ENCODE measurements at places on chromosomes 16 and 17.

DNA sequence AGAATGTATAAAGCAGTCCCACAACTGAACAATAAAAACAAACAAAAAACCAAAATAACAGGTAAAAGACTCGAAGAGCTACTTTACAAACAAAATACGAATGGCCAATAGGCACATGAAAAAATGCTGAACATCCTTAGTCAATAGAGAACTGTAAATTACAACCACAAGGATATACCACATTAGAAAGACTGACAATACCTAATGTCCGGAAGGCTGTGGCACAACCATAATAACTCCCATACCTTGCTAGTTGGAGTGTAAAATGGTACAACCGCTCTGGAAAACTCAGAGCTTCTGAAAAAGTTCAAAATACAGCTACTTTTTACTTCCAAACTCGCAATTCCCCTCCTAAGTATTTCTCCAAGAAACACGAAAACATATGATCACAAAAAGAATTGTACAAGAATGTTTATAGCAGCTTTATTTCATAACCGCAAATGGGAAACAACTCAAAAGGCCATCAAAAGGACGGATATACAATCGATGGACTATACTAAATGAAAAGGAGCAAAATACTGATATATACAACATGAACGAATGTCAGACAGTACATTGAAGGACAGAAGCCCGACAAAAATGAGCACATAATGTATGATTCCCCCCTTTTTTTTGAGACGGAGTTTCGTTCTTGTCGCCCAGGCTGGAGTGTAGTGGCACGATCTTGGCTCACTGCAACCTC, 2.3 kb downstream of the TP53 start:
- no peak for DNase-seq

DNA sequence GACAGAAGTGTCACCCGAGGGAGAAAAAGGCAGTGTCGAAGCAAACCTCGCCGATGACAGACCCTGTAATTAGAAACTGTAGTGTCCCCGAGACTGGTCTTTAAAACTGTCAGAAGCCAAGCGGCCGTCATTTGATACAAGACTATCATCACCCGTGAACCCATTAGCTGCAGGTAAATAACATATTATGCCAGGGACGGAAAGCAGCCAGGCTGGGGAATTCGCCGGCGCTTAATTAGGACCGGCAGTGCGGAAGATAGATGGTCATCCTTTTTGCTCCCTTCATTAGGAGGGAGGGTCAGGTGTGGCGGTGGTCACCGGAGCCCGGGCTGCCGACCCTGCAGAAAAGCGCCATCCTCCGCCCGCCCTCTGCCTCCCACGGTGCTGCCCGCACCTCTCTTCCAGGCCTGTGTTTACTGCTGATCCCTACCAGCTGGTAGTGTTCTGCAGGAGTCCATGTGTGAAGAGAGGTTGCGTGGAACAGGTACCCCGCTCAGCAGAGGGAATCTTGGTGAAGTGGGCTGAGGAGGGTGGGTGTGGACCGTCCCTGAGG, 109.4 kb upstream of the GSE1 start:
- DNase-seq, result no peak

DNA sequence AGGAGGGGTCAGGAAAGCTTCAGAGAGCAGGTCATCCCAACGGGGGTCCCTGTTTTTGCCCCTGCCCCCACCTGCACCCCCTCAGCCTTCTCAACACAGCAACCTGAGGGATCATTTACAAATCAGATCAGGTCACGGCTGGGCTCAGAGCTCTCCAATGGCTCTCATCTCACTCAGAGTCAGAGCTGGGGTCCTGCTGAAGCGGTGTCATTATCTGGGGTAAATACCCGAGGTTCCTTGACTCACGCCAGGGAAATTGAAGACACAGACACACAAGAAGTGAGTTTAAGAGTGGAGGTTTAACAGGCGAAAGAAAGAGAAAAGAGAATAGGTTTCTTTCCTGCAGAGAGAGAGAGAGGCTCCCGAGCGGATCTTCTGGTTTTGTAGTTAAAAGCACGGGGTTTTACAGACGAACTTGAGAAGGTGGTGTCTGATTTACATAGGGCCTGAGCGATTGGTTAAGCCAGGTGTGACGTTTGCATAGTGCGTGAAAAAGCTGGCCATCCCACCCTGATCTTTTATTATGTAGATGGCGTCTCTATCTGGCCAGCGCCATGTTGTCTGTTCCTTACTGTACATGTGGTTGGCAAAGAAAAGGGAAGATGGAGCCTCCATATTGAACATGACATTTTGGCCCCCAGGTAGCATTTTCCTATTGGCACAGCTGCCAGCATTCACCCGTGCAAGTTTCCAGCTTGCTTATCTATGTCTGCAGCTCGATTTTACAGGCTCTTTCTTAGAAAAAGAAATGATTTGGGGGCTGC, 51.4 kb downstream of the WSB1 start:
- DNase-seq, result peak; percentile 12

GRCh38 chr16:88408561-88409142, 25.9 kb downstream of the ZNF469 start:
- DNase-seq, result no peak

- DNase-seq, result no peak
These were observed 121.6 kb upstream of the SMURF2 start for GRCh38 chr17:64783556-64784352.

DNA sequence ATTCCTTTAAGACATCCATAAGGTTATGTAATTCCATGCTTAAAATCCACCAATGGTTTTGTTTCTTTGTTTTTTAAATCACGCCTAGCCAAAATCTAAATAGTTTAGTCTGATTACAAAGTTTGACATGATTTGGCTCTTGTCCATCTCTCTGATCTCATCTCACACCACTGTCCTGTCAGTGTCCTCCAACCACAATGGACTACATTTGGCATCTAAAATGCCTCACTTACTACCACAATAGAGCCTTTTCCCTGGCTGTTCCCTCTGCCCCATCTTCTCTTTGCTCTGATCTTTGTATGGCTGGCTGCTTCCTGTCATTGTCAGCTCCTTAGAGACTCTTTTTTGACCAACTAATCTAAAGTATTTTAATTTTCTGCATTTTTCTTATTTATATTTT, 157.2 kb downstream of the MYO1D start:
- no peak for DNase-seq

DNA sequence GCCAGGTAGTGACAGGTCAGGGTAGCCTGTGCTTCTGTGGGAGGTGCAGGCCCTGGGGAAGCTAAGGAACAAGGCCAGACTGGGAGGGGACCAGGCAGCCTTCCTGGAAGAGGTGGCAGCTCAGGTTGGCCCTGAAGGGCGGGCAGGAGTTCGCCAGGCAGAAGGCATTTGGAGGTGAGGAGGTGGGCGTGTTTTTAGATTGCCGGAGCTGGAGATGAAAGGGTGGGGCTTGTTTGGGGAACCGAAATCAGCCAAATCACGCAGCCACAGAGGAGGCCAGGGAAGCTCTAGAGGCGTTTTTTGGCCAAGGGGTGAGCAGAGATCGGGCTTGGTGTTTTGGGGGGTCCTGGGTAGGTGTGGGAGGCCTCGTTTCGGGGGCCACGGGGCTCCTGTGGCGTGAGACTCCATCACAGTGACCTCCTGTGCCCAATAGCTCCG, 7.6 kb downstream of the ADCY7 start:
- DNase-seq, result no peak

GRCh38 chr17:81962499-81963441, 1.8 kb upstream of the NOTUM start:
- no peak for DNase-seq

- no peak for DNase-seq
These were observed 71.6 kb downstream of the GPR139 start for GRCh38 chr16:20001856-20002707.

Measured in NCI-H2081 (cell line).